ENCODE measurements at places on chromosomes 3 and 15. TPM values are rescaled to one million over a fixed set of nuclear protein-coding genes. Genes with fewer than 3 reads are reported as not detected.

GRCh38 chr3:3080309-3080708 is 29.9 kb downstream of the IL5RA start:
- no peak for DNase-seq
- H3K4me3 ChIP-seq = no peak overlapping the region
- no peaks in the 10 kb centered on the region for H3K4me1 ChIP-seq
- no peaks in the 10 kb centered on the region for H3K36me3 ChIP-seq

- H3K4me3 ChIP-seq = no peak overlapping the region
- H3K36me3 ChIP-seq = no peaks in the 10 kb centered on the region
- H3K4me1 ChIP-seq = no peaks in the 10 kb centered on the region
- DNase-seq = no peak
- no peaks in the 10 kb centered on the region for H3K27me3 ChIP-seq
Observed at GRCh38 chr3:99602183-99602582, 36.2 kb upstream of the COL8A1 start.

- DNase-seq = peak; percentile 40
- H3K27me3 ChIP-seq = no peaks in the 10 kb centered on the region
- H3K36me3 ChIP-seq = no peaks in the 10 kb centered on the region
- H3K27ac ChIP-seq = no peak overlapping the region
- no peak overlapping the region for H3K4me3 ChIP-seq
Observed at GRCh38 chr15:63196842-63197241, 7.4 kb downstream of the RAB8B start.

DNA sequence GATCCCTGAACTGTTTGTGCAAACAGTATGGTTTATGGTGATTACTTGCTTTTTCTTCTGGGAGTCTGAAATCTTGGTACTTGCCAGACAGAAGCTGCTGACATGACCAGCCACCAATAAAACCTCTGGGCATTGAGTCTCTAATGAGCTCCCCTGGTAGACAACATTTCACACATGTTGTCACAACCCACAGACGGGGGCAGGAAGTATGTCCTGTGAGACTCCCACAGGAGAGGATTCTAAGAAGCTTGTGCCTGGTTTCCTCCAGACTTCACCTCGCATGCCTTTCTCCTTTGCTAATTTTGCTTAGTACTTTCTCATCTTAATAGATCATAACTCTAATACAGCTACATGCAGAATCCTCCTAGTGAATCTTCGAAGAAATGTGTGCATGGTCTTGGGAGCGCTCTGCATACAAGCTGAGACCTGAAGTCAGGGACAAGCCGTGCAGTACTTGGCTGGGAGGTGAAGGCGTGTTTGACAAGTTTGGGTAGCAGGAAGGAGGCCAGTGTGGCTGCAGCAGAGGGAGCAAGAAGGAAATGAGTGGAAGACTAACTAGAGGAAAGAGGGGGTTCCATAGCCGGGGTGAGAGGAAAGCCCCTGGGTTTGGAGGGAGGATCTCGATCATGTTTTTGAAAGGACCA is 49.0 kb downstream of the B3GNT5 start:
- H3K27ac ChIP-seq = no peak overlapping the region
- no peaks in the 10 kb centered on the region for H3K4me1 ChIP-seq
- no peak overlapping the region for H3K4me3 ChIP-seq
- no peak for DNase-seq
- H3K27me3 ChIP-seq = no peaks in the 10 kb centered on the region

DNA sequence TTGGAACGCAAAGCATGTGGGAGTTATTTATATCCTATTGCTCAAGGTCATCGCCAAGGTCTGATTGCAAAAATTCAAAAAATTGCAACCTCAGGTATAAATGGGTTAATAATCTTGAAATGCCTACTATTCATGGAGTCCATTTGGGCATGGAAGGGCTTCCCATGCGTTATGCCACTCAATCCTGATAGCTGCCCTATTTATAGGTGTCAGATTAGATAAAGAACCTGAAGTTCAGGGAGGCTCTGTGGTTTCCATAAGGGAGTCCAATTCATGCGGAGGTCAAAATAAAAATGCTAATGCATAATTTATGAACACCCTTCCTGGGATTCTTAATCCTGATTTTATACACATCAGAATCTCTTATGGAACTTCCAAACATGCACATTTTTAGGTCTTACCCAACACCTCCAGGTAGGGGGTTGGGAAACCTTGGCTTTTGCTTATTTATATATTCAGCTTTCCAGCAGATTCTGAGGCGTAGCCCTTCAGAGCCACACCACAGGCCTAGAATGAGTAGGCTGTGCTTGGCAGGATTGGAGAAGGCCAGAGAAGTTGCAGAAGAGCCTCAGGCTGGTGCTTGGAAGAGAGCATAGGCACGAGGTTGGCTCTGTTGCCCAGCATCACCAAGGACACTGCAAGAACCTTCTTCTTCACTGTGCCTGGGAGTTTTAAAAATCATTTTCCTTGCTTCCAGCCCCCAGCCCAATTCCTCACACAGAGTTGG is 324.4 kb upstream of the CFAP20DC start:
- H3K27ac ChIP-seq = no peak overlapping the region
- no peak overlapping the region for H3K4me3 ChIP-seq
- H3K36me3 ChIP-seq = no peaks in the 10 kb centered on the region
- no peaks in the 10 kb centered on the region for H3K27me3 ChIP-seq
- no peak for DNase-seq

DNA sequence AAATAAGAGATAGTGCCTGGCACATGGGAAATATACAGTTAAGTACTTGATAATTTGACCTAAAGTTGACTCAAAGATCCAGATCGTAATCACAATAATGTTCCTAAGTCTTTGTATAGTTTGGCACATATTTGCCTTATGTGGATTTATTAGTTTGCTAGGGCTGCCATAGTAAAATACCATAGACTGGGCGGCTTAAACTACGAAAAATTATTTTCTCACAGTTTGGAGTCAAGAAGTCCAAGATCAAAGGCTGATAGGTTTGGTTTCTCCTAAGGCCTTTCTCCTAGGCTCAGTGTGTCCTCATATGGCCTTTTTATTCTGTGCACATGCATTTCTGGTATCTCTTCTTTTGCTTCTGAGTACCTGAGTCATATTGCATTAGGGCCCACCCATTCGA is 453.7 kb downstream of the NAALADL2 start:
- H3K4me3 ChIP-seq = no peak overlapping the region
- no peaks in the 10 kb centered on the region for H3K27me3 ChIP-seq
- DNase-seq = no peak
- H3K27ac ChIP-seq = no peak overlapping the region

DNA sequence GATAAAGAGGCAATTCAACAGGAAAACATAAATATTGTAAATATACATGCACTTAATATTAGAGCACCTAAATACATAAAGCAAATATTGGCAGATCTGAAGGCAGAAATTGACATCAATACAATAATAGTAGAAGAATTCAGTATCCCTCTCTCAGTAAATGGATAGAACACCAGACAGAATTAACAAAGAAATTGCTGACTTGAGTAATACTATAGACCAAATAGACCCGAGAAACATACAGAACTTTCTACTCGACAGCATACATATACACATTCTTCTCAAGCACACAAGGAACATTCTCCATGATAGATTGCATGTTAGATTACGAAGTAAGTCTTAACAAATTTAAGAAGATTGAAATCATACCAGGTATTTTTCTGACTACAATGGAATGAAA is 50.2 kb downstream of the OXSM start:
- no peaks in the 10 kb centered on the region for H3K27me3 ChIP-seq
- no peaks in the 10 kb centered on the region for H3K36me3 ChIP-seq
- no peaks in the 10 kb centered on the region for H3K4me1 ChIP-seq

DNA sequence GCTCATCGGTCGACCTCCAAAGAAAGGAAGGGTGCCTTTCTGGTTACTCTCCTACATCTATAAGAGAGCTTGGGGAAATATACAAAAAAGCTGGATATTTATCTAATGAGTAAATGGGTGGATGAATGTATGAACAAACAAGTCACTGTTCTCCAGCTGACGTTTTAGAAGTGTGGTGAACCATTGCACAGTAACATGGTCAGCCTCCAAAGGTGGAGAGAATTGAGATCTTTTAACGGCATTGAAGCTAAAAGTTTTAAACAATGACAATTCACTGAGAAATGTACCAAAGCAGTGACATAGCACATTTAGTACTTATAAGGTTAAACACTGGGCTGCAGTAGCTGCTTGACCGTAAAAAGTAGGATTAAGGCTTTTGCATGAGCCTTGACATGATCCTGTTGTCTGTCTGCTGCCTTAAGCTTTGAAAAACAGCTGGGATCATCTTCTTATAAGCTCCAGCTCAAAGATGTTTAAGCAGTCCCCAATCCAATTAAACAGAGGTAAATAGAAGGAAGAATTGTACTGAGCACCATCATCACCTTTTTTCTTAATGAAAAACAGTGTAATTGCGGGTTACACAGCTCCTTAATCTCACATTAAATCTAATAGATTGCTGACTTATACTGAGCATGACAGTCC is 222.9 kb downstream of the WDR72 start:
- no peak for DNase-seq
- no peaks in the 10 kb centered on the region for H3K27me3 ChIP-seq
- H3K4me1 ChIP-seq = no peaks in the 10 kb centered on the region
- no peak overlapping the region for H3K4me3 ChIP-seq
- no peak overlapping the region for H3K27ac ChIP-seq

DNA sequence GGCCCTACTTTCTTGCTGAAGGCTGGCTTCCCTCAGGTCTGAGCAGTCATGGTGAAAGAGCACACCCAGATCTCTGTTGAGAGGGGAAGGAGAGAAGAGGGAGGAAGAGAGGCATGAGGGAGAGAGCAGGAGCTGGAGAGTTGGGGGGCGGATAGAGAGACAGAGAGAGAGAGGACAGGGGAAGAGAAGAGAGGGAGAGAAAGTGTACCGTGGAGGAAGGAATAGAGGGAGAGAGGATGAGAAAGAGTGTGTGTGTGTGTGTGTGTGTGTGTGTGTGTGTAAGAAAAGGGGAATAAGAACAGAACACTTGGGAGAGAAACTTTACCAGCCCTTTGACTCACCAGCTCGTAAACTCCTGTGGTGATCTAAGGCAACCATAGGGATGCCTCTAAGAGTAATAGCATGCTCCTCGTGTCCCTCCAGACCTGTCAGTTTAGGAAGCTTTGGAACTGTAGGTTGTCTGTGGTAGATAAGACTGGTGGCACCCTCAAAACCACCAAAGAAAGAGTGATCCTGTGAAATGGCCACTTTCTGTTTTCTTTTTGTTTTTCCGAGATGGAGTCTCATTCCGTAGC is 18.2 kb downstream of the ZNF592 start:
- H3K4me1 ChIP-seq = peaks cover under 1% of the 10 kb centered on the region
- H3K27ac ChIP-seq = no peak overlapping the region
- no peak for DNase-seq
- H3K27me3 ChIP-seq = no peaks in the 10 kb centered on the region

The OSBPL10 gene
- 5.1 TPM for polyA plus RNA-seq

The A4GNT gene
- not detected for polyA plus RNA-seq

The KLF15 gene
- 31.3 TPM for polyA plus RNA-seq

Measured in lung (tissue), 17 donors.